ENCODE measurements at places on chromosomes 4 and X.
A peak's percentile ranks its signal among the peaks of the same experiment; 100 is the strongest.

GRCh38 chr4:88098993-88099752 is 59.3 kb downstream of the ABCG2 start:
- no peak for DNase-seq

DNA sequence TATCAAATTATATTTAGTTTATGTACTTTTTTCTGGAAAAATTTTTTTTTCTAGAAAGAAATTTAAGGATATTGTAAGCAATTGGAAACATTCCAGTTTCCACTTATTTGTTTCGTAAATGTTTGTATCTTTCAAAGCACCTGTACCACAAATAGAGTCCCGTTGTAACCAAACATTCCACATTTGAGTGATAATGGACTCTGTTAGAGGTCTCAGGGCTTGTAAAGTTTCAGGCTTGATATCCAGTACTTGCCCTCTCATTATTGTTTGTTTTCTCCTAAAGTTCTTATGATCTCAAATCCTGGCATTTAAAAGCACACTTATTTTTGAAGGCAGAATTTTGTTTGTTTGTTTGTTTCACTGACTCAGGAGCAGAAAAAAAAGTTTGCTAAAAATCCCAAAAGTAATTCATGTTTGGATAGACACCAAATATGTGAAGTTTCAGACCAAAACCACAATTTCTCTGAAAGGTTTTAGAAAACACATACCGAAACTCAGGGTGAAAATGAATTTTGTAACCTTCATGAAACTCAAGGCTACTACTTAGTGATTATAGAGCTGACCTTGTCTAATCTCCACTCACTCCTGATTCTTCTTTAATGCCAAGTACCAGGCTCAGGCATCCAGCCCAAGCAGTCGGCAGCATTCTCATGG is 5.7 kb upstream of the TMEM192 start:
- DNase-seq: no peak

DNA sequence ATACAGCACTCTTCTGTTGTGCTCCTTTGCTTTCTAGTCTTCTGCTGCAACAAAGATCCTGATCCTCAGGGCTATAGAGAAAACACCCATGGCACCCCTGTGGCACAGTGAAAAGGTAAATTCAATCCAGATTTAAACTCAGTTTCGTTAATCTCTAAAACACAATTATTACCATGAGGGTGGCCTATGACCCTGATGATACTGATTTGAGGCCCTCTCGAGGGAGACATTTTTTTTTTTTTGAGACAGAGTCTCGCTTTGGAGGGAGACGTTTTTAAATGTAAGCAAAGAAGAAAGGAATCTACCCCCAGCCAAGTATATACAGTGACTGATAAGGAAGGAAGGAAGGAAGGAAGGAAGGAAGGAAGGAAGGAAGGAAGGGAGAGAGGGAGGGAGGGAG is 967.8 kb upstream of the DIAPH2 start:
- no peak for DNase-seq

GRCh38 chr4:62250100-62250499 is 1050.0 kb downstream of the ADGRL3 start:
- DNase-seq: no peak

GRCh38 chrX:129798888-129799287 is 19.1 kb downstream of the SASH3 start:
- no peak for DNase-seq

DNA sequence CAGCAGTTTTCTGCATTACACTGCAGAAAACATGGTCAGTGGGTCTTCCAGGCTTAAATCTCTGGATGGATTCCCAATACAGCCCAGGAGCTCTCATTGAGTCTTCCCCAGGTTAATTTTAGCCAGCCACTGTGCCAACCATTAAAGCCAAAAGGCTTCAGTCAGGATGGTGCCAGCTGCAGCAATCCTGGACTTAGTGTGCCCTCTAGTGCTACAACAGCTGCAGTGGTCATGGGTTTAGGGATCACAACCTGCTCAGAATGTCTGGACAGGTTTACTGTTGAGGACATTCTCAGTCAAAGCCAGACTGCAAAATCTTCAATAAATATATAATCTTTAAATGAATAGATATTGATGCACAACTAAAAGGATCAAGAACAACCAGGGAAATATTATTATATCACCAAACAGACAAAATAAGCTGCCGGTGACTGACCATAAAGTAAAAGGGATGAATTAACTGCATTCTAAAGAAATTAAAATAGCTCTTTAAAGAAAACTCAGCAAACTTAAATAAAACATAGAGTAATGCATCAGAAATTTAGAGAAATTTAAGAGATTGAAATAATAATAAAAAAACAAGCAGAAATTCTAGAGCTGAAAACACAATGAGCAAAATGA is 639.9 kb downstream of the SPOCK3 start:
- DNase-seq: peak; percentile 14

DNA sequence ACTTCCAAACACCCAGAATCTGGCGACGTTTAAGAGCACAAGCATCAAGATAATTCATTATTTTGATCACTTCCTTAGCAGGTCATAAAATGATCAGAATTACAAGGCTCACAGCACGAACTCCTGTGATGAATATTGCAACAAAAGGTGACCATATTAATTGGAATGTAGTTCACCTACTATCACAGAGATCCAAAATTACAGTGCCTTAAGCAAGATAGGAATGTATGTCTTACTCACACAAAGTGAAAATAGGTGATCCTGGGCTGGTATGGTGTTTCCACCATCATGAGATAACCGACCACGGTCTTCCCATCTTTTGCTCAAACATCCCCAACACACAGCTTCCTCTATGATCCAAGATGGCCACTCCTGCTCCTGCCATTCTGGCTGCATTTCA is 131.2 kb downstream of the SCFD2 start:
- DNase-seq: no peak

DNA sequence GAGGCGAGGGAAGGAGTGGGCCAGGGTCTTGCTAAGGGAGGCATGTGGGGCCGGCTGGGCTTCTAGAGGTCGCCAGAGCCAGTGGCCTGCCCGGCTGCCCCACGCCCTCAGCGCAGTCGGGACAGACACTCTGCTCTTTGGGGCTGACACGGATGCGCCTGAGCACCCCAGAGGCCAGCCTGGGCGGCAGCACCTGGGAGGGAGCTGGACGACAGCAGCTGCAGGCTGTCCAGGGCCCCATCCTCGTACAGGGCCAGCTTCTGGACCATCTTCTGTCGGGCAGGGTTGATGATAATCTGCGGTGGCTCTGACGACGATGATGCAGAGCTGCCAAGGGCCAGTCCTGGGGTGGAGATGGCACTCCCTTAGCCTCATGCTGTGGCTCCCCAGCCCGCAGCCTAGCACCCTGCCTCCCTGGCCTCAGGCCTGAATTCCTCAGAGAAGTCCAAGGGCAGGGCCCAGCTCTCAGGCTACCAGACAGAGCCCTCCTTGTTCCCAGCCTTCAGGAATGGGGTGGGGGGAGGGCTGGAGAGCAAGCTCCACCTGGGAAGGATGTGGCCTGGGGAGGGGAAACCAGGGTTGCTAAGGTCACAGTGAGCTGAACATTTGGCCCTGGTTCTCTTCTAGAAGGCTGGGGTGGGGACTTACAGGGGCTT is 7.2 kb downstream of the IRAK1 start:
- no peak for DNase-seq

DNA sequence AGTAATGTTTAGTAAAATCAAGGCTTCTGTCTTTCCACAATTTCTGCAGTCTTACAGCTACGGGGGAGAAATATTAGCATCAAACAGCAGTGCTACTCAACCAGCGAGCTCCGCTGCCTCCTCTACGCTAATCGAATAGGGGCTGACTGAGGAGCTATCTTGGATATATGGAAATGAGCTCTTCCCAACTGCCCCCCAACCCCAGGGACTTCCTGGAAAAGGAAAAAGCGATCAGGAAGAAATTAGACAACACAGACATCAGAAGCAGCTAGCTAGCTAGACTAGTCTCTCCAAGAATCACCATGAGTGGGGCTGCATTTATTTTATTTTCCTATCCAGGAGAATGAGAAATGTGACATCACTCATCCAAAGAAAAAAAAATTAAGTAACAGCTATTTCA is 7.6 kb downstream of the NKX6-1 start:
- peak; percentile 26 for DNase-seq

- DNase-seq: peak; percentile 31
These were observed 4.2 kb upstream of the PDHA2 start for GRCh38 chr4:95835672-95836071.

- no peak for DNase-seq
These were observed 6.1 kb downstream of the HOPX start for GRCh38 chr4:56674984-56675383.

GRCh38 chrX:71617742-71618141 is 569 bp downstream of the CXCR3 start:
- DNase-seq: no peak

- DNase-seq: no peak
These were observed 41.0 kb upstream of the CDKN2AIP start for GRCh38 chr4:183403486-183403885.

- DNase-seq: no peak
These were observed 3.3 kb downstream of the CXCL1 start for GRCh38 chr4:73872316-73873108.

DNA sequence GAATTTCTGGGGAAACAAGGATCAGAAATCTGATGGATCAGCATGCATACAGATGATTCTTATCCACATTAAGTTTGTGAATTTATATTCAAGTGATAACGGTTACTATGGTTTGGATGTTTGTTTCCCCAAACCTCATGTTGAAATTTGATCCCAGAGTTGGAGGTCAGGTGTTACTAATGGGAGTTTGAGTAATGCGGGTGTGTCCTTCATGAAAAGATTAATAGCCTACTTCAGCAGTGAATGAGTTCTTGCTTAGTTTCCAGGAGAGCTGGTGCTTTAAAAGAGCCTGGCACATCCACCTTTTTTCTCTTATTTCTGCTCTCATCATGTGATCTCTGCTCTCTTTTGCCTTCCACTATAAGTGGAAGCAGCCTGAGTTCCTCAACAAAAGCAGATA is 712.4 kb downstream of the IL1RAPL1 start:
- no peak for DNase-seq

DNA sequence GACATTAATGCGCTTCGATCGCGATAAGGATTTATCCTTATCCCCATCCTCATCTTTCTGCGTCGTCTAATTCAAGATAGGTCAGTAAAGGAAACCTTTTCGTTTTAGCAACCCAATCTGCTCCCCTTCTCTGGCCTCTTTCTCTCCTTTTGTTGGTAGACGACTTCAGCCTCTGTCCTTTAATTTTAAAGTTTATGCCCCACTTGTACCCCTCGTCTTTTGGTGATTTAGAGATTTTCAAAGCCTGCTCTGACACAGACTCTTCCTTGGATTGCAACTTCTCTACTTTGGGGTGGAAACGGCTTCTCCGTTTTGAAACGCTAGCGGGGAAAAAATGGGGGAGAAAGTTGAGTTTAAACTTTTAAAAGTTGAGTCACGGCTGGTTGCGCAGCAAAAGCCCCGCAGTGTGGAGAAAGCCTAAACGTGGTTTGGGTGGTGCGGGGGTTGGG is 528 bp upstream of the FGF2 start:
- DNase-seq: peak; percentile 65

DNA sequence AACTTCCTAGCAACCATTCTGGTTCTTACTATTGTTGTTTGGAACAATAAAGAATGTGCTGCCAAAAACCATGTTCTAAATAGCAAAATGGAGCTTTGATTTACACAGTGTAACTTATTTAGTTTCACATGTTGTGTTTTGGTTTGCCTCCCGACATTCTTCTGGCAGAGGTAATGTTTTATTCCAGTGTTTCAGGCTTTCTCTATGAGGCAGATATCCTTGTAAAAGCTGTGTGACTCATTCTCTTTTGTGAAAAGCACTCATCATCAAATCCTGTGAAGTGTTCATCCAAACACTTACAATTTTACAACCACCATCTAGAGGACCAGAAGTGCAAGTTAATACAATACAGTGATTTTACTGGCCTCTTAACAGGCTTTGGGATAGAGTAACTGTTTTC is 219.0 kb upstream of the GIMD1 start:
- DNase-seq: peak; percentile 76

- DNase-seq: no peak
These were observed 29.9 kb upstream of the UBE2NL start for GRCh38 chrX:143854006-143854405.

- DNase-seq: no peak
These were observed 78.3 kb downstream of the CLDN22 start for GRCh38 chr4:183241721-183242151.

GRCh38 chrX:118179718-118180117 is 63.1 kb upstream of the KLHL13 start:
- DNase-seq: no peak

GRCh38 chr4:6956434-6957147 is 47.0 kb downstream of the TBC1D14 start:
- no peak for DNase-seq

GRCh38 chr4:139200102-139200501 is 23.1 kb upstream of the ELF2 start:
- DNase-seq: no peak

DNA sequence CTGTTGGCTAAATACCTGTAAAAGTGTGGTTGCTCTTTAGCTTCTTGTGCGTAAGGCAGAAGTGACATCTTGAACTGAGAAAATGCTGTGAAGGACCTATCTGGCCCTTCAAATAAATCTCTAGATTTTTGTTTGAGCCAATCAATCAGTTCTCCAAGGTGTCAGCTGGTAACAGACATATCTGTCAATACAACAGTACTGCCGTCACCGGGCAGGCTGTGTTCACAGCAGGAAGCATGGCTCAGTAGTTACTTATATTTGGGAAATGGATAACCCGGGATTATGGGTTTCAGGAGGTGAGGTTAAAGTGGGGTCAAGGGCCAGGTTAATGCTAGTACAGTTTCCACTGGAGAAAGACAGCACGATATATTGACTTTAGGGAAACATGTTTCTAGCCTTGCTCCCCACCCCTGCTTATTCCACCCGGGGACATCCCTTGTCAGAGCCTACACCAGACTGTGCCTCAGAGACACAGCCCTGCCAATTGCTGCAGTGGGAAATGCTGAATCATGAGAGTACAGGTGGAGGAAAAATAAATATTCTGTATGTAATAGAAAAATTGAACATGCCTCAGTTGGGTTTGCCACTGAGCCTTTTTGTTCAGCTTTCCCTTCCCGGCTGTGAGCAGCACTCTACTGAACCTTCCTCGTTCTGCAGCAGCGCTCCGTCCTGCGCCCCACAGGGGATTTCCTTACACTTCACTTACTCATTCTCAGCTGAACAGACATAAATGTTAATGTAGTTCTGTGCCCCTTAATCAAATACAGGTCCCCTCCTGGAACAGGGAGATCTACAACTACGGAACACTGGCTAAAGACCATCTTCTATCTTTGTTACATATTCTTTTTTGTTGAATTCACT is 121.1 kb downstream of the MGST2 start:
- DNase-seq: no peak

DNA sequence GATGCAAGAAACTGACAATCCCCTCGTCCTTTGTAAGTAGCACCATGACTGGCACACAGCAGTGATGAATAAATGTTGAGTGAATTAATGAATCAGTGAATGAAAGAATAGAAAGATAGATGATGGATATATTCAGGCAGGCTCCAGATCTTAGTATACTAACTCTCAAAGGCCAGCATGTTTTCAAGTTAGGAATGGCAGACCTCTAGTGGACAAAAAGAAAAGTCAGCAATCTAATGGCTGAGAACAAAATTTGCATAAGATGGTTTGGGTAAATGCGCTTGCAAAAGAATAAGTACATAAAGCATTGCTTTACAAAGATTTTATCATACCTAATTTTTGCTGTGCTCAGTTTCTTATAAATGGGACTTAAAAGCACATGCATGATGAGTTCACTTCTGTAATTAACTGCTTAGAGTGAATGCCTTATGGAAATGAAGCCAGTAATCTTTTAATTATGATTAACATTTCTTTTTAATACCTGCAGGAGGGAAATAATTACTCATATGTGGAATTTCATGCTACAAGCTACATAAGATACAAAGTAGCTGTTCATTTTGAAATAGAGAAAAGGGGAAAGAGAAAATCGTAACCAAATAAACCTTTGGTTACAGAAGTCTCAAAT is 126.9 kb upstream of the GPRIN3 start:
- DNase-seq: peak; percentile 67

Data from tongue (tissue), 3 donors.